Lower lobe of right lung (tissue), 2 donors: ENCODE measurements at places on chromosomes 1 and 21.

DNA sequence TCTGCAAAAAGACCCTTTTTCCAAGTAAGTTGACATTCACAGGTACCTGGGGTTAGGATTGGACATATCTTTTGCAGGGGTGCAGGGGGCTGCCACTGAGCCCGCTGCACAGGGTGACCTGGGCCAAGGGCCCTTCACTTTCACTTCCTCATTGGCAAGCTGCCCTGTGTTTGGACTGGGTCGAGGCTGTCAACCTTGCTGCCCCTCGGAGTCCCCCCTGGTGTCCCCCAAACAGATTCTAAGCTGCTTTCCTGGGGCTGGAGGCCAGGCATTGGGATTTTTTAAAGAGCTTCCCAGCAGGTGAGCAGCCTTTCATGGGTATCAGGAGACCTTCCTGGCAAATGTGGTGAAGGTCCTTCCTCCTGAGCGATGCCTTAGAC lies 7.9 kb upstream of the UMODL1 start:
- peak; percentile 70 for DNase-seq

- DNase-seq: no peak
Observed at GRCh38 chr1:43796111-43796581, 88.8 kb downstream of the ST3GAL3 start.

DNA sequence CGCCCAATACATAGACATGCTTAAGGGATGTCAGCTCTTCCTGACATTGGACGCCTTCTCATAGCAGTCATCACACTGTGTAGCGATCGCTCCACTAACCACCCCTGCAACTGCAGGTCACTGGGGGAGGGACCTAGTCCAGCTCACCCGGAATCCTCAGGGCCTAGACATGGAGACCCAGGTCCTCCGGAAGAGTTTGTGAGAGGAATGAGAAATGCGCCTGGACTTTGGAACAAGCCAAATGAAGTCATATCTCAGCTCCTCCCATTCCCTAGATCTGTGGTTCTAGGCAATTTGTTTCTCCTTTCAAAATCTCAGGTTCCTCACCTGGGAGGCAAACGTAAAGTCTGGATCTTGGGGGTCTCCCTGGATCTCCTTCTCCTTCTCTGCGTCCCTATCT lies 253.3 kb downstream of the KAZN start:
- no peak for DNase-seq

DNA sequence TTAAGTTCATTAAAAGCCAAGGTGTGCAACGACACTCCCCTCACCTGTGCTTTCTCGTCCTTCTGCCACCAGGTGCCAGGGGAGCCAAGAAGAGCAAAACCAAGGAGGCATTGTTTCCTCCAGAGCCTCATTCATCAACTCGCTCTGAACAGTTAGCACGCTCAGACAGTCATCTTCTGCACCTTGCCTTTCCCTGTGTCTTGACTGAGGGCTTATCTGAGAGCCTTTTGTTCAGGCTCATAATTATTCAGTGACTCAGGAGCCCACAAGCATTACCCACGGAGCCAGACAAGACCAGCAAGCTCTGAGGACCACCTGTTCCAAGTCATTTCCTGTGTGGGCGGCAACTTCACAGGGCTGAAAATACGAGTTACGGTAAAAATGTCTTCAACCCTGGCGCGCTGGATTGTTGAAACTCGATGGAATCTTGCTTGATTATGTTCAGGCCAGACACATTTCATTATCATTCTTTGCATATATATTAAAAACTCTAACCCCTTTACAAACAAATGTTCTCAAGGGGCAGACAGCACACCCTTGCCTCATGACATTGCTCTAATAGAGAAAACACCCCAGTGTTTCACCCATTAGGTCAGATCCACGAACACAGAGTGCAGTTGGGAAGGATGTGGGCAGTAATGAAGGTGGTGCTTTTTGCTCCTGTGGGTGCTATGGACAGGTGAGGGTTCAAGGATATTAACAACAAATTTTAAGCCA lies 89.7 kb upstream of the RUNX1 start:
- no peak for DNase-seq

DNA sequence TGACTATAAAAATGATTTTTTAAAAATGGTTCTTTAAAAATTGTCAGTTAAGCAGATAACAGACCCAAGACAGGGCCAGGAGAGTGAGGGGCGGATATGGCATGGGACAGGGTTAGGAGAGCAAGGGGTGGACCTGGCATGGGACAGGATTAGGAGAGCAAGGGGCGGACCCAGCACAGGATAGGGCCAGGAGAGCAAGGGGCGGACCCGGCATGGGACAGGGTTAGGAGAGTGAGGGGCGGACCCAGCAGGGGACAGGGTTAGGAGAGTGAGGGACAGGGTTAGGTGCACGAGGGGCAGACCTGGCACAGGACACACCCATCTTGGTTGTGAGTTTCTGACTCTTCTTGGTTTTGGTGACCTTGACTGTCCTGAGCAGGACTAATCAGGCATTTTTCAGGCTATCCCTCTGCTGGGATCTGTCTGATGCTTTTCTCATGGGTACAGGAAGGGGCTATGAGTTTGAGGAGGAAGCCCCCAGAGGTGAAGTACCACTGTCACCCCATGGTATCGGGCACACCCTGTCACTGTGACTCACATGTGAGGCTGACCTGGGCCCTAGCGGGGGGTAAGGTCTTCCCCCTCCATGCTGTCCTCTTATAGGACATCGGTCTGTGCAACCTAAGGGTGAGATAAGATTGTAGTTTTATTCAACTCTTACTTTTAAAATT lies 159.0 kb upstream of the COL6A1 start:
- no peak for DNase-seq

DNA sequence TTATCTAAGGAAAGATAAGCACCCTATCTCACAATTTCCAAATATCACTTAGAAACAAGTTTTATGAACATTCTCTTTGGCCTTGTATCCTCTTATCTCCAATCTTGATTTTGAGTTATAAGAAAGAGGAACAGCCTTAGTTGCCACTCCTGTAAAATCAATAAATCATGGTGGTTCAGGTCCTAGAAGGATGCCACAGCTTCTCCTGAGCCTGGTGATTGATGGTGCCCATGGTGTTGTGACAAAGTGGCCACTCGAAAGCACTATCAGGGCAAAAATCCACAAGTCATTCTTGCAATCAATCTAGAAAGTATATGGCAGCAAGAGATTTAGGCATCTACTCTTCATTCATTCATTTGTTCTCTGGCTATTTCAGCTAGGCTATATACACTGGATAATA lies 27.8 kb downstream of the GBP6 start:
- DNase-seq: no peak

DNA sequence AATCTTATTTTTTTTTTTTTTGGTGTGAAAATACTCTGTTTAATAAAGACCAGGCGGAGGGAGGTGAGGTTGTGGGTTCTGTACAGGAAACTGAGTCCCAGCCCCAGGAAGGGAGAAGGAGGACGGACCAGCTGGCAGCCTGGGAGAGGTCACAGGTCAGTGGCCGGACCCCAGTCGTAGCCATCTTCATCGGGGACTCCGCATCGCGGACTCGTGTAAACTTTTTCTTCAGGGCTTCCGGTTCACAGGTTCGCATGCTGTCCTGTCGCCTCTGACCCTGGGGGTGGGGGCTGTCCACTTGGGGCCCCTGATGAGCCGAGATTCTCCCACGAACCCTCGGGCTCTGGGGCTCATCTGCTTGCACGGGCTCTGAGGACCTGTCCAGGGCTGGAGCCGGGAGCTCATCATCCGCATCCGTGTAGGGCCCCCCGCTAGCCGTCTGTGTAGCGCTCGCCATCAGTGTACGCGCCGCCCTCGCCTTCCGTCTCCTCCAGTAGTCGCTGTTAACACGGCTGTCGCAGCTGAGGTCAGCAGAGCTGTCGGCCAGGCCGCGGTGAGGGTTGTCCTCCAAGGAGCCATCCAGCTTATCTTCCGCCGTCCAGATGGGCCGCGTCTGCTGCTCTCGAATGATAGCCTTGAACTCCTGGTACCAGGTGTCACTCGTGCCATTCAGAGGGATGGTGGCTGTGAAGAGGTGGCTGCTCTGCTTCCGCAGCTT lies 975.7 kb upstream of the PRMT6 start:
- DNase-seq: no peak

- no peak for DNase-seq
Observed at GRCh38 chr1:160224606-160225005, 19.4 kb downstream of the PEA15 start.

DNA sequence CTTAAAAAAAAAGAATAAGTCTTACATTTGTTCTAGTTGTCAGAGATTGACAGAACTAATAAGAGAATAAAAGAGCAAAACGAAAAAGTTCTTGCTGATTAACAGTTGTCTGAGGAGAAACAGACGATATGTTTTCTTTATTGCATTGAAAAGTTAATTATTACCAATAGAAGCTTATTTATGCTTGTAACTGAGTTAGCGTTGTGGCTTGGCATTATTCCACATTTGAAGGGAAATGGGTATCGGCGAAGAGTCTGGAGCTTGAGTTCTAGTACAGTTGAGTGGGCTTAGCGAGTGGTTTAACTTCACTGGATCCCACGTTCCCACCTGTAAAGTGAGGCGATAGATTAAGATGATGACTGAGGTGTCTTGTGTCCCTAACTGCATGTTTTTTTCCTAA lies 109.0 kb downstream of the SDCCAG8 start:
- DNase-seq: no peak

DNA sequence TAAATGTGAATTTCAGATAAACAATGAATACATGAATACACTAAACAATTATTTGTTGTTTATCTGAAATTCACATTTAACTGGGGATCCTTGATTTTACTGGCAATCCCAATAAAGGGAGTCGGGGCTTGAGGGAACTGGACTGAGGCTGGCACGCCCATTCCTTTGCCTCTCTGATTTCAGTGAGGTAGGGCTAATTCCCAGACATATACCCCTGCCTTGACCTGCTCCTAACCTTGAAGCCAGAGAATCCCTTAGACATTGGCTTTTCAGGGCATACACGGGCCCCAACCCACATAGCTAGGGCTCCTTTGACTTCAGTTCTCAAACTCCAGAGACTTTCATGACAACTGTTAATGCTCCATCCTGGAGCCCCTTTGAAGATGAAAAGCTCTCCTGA lies 10.8 kb upstream of the UTP25 start:
- DNase-seq: no peak

DNA sequence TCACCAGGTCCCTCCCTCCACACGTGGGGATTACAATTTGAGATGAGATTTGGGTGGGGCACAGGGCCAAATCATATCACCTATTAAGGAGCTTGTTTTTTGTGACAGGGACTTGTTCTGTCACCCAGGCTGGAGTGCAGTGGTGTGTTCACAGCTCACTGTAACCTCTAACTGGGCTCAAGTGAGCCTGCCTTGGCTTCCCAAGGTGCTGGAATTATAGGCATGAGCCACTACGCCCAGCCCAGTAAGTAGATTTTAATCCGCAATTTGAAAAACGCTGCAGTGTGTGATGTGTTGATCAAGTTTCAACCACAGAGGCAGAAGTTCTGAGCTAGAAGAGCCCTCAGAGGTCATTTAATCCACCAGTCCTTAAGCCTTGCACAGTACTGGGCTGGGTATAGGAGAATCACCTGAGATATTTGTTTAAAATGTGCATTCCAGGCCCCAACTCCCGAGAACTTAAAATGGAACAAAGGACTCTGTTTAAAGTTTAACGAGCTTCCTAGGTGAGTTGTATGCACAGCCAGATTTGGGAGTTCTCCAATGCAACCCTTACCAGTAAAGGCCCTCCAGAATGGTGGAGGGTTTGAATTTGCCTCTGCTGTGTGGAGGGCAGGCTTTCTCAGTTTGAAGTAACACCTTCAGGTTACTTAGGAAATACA lies 13.4 kb downstream of the RPL11 start:
- no peak for DNase-seq

DNA sequence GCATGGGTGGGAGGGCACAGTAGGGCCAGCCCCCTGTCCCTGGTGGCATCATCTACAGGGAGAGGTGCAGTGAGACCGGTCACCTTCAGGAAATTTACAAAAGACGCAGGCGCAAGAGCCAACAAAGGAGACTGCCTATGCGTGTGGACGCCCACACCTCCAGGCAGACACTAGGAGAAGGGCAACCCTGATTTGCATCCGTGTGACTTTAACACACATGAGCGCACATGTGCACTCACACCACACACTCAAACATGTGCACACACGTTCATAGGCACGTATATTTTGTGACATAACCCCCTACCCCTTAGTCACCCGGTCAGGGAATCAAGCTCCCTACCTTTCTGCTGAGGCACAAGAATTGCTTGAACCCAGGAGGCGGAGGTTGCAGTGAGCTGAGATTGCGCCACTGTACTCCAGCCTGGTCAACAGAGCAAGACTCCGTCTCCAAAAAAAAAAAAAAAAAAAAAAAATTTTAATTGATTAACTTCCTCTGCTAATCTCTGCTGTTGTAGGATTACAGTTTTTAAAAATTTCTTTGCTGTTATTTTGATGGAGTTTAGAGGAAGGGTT lies 84.7 kb upstream of the SLC25A33 start:
- no peak for DNase-seq

DNA sequence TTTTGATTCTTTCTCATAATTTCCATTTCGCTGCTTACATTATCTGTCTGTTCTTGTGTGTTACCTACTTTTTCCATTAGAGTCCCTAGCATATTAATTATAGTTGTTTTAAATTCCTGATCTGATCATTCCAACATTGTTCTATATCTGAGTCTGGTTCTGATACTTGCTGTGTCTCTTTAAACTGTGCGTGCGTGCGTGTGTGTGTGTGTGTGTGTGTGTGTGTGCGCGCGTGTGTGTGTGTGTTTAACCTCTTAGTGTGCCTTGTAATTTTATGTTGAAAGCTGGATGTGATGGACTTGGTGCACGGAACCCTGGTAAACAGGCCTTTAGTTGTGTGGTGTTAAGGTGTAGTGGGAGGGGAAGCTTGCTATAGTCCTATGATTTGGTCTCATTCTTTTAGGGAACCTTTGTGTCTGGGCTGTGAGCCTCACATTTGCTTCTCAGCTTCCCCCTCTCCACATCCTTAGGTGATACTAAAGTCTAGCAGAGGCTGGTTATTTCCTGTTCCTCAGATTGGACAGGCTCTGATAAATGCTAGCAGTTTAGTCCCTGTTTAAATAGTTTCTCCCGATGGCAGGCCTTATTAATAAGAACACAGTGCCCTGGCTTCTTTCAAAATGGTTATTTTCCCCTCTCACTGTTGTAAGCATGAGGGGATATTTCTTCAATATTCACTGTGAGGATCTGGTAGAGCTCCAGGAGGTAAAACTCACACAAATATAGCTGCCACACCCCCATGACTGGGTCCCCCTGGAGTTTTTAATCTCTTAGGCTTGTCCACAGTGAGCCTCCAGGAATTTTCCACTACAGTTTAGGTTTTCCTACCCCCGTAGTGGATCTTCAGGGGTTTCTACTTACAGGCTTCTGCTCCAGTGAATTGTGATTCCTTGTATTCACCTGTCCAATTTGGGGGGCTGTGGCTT lies 118.3 kb downstream of the GALNT2 start:
- no peak for DNase-seq
